Bronchial epithelial cell (primary cell): ENCODE measurements at places on chromosomes 5 and 9. TPM values are rescaled to one million over a fixed set of nuclear protein-coding genes. Genes with fewer than 3 reads are reported as not detected.
A peak's percentile ranks its signal among the peaks of the same experiment; 100 is the strongest.

DNA sequence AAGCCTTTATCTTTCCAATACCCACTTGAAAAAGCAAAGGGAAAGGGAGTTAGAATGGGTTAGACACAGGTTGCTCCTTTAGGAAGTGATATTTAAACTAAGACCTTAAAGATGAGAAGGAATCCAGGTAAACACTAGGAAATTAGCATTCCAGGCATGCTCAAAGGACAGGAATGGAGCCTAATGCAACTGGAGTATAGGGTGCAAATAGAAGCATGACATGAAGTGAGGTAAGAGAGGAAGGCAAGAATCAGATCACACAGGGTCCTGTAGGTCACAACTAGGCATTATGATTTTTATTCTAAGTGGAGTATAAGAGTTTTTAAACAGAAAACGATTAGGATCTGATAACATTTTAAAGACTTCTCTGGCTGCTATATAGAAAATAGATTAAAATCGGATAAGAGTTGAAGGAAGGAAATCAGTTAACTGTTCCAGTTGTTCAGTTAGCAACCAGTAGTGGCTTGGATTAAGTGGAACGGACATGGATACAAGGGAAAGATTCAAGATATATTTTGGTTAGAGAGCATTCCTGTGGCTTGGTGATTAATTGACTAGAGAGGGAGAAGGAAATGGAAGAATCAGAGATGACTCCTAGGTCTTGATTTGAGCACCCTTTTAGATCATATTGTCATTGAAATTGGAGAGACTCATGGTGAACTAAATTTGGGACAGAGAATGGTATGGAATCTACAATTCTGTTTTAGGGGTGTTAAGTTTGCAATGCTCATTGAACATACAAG is 95.9 kb downstream of the FBXO4 start:
- DNase-seq, result peak; percentile 48

DNA sequence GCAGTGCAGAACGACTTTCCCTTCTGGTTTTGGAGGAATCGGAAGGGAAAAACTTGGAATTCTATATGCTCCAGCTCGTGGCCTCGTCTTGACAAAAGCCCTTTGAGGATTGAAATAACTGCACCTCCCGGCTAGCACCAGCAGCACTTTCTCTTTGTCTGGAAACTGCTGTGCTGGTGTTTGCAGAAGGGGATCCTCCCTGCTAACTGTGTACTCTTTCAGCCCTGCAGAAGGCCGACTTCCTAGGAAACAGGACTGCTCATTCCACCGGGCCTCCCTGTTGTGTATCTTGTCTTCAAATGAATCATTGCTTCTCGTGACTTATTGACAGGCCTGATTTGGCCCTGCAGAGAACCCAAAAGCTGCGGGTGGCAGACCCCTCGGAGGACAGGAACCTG is 23.6 kb downstream of the STC2 start:
- no peak for DNase-seq

DNA sequence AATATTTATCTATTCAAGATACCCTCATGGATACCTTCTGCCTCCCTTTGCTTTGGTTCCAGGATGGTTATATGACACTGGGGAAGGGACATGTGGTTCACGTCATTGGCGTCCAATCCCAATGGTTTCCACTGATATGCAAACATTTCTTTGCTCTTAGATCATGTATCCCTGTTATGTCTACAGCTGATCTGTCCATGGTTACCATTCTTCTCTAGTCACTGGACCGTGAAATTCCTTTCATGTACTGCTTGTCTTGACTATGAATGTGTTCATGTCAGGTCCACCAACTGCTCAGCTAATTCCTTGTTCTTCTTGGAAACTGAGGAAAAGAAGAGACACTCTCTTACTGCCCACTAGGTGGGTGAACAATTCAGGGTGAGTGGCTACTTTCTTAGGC is 391.1 kb upstream of the ZNF608 start:
- peak; percentile 22 for DNase-seq

Gene GABRA1
- not detected in 2 replicates for total RNA-seq

Gene SHROOM1
- total RNA-seq, result 0.79 and 1.4 TPM in 2 replicates

Gene PDZD2
- 1.8 and 1.9 TPM in 2 replicates for total RNA-seq
